ENCODE measurements at places on chromosomes 11 and 22.

- no peak for DNase-seq
These were observed 69.2 kb downstream of the ISX start for GRCh38 chr22:35135165-35135564.

DNA sequence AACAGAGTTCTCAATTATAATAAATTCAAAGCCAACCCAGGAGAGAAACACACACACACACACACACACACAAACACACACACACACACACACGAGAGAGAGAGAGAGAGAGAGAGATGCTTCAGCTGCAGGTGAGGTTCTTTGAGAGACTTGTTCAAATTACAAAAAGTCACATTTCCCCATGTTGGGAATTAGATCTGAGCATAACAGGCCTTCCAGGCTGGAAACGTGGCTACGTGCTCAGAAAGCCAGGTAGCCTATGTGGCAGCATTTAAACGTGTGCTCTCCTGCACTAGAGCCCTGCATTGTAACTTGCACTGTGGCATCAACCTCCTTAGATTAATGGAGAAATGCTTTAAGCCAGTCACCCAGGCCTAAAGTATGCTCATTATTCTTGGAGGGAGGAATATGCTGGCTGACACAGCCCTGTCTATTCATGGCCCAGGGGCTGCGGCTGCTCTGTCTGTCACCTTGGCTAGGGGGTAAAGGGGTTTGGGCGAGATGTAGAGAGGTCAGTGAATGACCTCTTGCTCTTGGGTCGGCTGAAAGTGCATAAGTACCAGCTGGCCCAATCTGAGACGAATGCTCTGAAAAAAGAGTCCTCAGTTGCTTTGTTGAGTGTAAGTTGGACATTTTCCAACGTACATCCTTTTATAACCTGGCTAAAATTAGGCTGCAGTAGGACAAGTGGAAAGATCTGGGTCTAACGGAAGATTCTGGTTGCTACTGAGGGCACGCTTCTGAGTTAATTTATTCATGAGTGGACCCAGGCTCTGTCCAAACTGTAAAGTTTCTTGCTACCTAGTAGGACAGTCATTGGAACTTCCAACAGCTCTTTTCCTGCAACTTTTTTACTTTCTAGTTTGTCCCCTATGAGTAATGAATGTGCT, 171.1 kb upstream of the SEZ6L start:
- no peak for DNase-seq

- no peak for DNase-seq
These were observed 62.8 kb downstream of the BCR start for GRCh38 chr22:23243006-23243573.

DNA sequence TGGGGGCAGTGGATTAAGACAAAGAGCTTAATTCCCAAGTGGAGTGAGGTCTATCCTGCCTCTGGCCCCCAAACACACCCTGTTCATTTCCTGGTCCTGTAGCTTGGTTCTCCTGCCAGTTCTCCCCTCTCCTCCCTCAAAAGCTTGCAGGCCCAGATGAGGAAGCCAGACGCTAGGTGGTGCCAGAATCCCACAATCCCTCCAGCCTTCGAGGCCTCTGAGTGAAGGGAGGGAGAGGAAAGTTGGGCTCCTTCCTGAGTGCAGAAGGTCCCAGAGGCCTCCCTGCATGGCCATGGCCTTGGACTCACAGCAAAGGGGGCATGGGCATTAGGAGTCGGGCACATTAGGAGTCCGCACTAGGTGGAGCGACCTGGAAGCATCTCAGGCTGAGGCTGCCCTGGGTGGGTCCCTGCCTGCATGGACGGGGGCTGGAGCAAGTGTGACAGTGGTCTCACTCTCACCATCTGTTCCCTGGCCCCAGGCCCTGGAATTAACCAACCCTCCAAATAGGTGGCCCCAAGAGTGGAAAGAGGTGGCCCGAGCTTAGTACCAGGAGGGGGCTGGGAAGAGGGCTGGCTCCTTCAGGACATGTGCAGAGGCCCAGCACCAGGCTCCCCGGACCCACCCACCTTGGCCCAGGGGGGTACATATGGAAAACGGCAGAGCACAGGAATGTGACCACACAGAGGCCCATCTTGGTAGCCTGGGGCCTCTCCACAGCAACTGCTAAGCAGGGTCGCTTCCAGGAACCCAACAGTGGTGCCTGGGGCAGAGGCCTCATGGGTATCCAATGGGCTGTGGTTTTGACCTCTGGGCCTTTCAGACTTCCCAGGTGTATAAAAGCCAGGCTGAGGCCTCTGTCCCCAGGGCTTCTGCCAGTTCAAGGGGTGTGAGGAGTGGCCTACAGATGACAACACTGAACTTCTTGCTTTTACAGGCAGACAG, 5.2 kb downstream of the FXYD2 start:
- DNase-seq: no peak

DNA sequence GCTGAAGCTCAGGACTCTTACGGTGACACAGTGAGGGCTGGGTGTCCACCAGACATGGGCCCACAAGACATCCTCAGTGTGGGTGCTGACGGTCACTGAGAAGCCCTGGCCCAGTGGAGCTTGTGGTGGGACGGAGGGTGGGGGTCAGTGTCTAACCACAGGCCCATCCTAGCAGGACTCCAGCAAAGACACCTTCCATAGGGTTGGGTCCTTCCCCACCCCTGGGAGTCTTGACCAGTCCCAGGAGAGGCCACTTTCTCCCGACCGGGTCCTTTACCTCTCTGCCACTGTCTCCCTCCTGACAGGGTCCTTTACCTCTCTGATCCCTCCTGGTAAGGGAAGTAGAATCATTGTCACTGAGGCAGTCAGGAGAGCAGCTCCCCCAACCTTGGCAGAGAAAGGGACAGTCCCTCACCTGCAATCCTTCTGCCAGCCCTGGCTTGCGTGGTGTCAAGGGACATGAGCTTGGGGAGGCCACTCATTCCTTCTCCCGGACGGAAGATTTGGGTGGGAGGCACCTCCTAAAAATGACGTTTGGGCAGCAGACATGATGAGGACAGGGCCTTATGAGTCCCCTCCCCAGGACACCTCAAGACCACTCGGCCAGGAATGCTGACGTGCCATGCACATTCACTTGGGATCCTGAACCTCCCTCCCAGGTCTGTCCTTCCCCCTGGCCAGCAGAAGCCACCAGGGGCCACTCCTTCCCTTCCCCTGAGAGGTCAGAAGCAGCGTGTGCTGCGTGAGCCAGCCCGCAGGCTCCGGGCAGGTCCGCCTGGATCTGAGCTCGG, 91.5 kb upstream of the FGF3 start:
- no peak for DNase-seq

DNA sequence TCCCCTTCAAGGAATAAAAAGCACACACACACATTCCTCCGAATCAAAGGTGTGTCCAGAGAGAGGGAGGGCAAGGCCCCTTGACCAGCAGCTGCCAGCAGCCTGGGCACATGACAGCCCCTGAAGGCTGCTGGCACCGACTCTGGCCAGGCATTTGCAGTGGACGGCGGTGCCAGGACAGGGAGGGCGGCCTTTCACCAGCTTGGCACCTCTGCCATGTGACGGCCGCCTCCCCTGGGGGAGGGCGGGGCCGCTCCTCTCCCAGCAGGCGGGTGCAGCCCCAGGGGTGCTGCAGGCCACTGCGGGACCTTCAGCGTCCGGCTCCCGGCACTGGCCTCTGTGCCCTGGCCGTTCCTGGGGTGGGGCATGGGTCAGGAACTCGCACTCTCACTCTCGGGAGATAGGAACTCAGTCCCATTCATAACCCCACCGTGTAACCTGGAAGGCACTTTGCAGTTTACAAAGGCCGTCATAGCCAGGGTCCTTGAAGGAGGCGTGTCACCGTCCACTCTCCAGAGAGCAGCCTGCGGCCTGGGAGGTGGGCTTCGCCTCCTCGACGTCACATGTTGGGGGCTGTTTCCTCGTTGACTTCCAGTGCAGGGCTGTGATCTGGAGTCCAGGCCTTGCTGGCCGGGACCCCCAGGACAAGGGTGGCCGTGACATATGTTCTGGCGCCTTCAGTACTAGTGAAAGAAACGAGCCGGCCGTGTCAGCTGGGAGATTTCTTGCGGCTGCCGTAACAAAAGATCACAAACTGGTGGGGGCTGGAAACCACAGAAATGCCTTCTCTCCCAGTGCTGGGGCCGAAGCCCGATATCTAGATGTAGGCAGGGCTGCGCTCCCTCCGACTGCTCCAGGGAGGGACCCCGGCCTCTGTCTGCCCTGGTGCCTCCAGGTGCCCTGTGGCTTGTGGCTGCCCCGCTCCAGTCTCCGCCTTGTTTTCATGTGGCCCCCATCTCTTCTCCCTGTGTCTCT, 39.9 kb upstream of the SMIM38 start:
- DNase-seq: no peak

All from stimulated activated CD8-positive, alpha-beta memory T cell treated with anti-CD3 and anti-CD28 coated beads, Interleukin-7, amount 100 ng/mL, for 1 hour (primary cell).